ENCODE measurements at places on chromosomes 1 and 21.

GRCh38 chr1:1125945-1126344, 10.1 kb upstream of the C1orf159 start:
- no peak for DNase-seq

DNA sequence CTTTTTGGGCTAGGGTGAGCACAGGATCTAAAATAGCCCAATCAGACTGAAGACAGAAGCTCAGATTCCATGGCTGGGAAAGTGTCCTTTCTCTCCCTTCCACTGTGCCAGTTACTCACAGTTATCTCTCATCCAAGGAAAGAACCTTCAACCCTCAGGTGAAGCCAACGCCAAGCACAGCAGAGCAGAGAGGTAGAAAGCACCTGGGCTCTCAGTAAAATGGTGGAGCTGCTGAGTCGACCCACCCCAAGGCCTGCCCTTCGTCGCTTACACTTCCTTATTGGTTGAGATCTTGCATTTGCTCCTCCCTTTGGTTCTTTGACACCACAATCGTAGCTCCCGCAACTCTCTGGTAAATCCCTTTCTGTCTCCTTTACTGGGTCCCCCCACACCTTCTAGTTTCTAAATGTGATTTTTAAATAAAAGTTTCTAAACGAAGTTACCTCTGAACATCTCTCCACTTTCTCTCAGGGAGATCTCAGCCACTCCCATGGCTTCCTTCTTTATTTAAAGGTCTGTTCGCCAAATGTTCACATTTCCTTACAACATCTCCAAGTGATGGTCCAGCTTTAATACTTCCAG, 27.5 kb upstream of the SLC30A1 start:
- no peak for DNase-seq

DNA sequence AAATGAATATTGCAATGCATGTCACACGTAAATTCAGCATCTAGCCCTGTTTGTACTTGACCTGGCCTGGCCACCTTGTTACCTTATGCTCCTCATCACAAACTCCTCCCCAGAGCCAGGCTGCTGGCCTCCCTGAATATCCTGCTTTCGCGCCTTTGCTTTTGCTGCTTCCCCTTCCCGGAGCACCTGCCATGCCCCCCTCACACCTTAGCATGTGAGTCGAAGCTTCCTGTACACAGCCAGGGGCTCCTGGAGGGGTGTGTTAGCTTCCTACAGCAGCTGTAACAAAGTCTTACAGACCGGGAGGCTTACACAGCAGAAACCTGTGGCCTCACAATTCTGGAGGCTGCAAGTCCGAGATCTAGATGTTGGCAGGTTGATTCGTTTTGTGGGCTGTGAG, 60.1 kb downstream of the TLR5 start:
- DNase-seq: no peak

GRCh38 chr1:208054485-208054884, 143.6 kb upstream of the CD34 start:
- no peak for DNase-seq

DNA sequence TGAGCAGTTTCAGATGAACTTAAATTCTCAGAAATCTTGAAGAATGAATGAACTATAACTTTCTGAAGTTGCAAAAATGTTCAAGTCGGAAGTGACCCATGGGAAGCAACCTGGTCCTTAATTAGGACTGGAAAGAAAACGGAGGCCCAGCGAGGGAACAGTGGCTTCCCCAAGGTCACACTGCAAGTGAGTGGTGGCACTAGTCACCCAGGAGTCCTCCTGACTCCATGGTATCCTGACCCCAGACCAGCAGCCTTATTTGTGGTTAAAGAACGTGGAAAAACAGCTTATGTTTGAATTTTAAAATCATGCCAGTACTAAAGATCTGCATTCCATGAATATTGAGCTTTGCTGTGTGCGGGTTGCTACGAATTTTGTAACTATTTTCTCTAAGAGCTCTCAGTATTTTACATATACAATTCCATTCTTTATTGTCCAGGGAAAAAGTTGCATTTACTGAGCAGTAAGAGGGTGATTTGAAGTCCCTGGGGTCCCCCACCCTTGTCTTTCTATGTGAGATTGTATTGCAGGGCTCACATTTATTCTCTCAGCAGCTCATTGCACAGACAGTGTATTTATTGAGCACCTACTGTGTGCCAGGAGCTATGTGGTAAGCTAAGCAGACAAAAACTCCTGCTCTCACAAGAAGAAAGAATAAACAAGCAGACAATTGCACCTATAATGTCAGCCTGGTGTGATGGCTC, 61.6 kb upstream of the ATP5PO start:
- DNase-seq: no peak
